ENCODE measurements at places on chromosomes 3 and 15.
A peak's percentile ranks its signal among the peaks of the same experiment; 100 is the strongest.

- DNase-seq, result no peak
These were observed 52.8 kb upstream of the DGKG start for GRCh38 chr3:186414735-186415419.

DNA sequence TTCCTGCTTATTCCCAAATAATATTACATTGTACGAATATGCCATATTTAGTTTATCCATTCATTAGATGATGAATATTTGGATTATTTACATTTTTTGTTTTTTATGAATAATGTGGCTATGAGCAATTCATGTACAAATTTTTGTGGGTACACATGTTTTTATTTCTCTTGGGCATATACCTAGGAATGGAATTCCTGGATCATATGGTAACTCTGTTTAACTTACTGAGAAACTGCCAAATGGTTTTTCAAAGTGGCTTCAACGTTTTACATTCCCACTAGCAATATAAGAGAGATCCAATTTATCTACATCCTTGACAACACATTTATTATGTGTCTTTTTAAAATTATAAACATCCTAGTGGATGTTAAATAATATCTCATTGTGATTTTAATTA is 362.0 kb upstream of the TMCO5A start:
- DNase-seq, result no peak

- no peak for DNase-seq
These were observed 57.5 kb downstream of the HOMER2 start for GRCh38 chr15:82894971-82895520.

DNA sequence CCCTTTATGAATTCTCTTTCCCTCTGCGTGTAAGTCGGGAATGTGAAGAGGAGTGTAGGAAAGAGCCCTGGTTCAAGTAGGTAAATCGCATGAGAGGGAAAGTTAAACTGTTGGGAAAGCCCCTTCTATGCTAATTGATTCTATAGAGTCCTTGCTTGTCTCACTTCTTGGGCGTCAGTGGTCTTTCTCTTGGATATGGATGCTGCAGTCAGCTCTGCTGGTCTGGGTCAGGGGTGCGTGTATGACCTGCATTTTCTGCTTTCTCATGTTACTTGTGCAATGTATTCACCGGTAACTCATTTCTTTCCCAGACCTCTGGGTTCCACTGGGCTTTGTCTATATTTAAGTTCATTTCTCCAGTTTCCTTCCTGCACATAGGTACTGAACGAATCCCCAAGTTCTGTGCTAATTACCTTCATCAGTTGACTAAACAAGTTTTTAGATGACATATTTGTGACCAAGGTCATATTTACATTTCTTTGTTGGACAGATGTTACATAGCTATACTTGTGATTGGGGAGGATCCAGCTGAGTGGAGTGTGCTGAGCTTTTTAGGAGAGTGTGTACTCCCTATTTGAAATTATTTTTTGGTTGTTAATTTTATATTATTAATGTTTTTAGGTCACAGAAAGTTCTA is 1.4 kb downstream of the SETD5 start:
- DNase-seq, result peak; percentile 65

DNA sequence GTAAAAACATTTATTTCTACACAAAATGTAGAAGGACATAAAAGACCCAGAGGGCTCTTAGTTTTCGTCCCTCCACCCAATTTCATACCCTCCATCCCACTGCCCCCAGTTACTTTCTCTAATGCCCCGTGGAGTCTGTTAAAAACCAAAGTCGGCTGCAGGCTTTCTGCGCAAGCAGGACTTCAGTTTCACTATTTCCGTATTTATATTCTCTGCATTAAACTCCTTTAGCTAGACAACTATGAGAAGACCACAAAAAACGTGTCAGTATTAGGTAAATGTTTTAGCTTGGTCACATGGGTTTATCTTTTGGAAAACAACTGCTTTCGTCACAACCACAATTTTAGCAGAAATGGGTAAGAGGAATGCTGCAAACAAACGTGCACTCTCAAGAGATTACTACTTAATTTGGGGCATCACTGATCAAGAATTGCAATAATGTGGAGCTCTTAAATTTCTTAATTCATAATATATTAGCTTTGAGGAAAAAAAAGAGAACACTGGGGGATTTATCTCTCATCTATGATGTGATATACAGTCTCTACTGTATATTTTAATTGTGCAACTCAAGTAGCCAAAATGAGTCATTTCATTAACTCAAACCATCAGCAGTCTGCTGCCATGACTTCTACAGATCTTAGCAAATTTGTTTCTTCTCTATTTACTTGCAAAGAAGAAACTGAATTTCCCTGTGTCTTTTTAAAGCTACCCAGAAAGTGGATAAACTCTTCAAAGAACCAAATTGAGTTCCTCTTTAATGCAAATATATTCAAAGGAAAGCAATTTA is 740 bp upstream of the NSMCE3 start:
- peak; percentile 75 for DNase-seq

DNA sequence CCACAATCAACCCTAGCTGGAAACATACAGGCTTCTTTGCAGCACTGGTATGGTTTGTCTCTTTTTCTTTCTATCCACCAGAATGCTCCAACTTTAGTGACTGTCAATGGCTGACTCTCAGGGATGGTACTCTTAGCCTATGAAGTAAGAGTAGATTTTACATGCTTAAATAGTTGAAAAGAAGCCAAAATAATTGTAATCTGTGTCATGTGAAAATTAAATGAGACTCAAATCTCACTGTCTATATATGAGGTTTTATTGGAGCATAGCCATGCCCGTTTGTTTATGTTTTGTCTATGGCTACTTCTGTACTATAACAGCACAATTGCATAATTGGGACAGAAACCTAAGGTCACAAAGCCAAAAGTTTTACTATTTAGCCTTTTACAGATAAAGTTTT is 29.1 kb upstream of the PDZRN3 start:
- DNase-seq, result no peak

DNA sequence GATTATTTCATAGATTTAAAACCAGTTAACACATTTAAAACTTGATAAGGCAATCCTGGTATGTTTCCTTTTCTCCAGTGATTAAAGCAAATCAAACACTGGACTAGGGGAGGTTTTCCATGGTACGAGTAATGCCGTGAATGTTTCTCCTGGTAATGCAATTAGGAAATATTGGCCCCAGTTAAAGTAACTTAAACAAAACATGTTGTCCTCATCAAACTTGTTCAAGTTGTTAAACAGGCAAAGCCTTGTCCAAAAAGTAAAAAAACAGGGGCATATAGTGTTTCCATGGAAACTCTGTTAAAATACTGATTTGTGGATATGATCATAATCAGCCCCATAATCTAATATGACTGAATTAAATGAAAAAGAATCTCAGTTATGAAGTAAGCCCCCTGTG is 13.1 kb upstream of the LRTM1 start:
- no peak for DNase-seq

- peak; percentile 52 for DNase-seq
These were observed 2.4 kb downstream of the CSRNP1 start for GRCh38 chr3:39150803-39151631.

GRCh38 chr3:170553788-170554757 is 31.8 kb downstream of the SLC7A14 start:
- no peak for DNase-seq
